ENCODE measurements at places on chromosomes 4 and X. TPM values are rescaled to one million over a fixed set of nuclear protein-coding genes. Genes with fewer than 3 reads are reported as not detected.

DNA sequence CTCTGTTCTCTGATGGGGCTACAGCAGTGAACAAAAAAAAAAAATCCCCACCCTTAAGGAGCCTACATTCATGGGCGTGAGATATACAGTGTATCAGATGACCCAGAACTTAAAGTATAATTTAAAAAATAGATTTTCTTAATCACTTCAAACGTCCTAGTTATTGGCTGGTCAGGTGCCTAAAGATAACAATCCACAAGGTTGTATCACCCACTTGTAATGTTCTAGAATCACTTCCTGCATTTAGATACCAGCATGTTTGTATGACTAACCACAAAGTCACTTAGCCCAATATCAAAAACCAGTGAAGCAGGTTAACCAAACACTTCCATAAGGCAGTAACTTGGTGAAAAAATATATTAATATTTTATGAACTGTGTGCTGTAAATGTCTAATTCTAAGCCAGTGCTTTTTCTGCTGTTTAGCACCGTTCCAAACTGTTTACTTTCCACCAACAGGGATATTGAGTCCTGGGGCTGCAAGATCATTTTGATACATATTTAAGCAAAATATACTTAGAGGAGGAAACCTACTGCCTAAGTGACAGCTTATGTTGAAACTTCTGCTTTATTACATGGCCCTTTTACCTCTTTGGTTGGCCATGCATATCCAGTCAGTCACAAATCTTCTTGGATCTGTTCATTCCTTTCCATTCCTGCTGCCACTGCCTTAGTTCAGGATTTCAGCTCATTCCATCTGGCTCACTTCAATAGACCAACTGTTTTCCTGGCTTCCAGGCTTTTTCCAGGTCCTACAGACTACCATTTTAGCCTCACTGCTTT, 43.3 kb downstream of the CD40LG start:
- no peak for DNase-seq

DNA sequence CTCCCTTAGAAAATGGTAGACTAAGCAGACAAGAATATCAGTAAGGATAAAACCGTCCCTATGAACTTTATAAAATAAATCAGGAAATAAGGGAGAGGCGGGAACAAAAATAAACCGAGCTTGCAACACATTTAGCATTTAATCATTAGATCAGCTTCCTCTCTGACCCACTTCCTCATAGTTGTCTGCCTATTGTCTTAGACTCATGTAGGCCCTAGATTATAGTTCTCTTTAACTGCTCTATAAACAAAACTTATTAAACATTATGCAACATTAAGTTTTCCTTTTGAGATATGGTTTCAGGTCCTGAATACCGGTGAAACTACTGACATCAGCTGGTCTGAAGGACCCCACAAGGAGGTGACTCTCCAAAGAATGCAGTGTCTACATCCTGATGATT, 15.8 kb upstream of the SRD5A3 start:
- DNase-seq, result no peak

GRCh38 chr4:84579403-84579776, 3.5 kb upstream of the CDS1 start:
- no peak for DNase-seq

DNA sequence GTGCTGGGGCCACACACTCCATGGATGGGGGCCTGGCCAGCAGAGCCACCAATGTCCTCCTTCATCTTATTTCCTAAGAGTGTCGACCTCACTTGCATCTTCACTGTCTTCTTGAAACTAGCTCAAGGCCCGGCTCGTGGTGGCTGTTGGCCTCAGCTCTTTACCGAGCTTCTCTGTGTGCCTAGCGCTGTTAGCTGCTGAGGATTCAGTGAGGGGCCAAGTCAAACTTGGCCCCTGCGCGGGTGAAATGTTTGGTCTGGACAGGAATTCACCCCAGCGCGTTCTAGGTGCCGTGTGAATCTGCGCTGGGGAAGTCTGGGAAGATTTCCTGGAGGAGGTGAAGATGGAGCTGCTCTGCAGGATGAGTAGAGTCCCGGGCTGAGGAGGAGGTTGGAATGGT, 8.5 kb downstream of the SORCS2 start:
- DNase-seq, result no peak

- no peak for DNase-seq
Observed at GRCh38 chrX:33086886-33087285, 124.5 kb downstream of the DMD start.

DNA sequence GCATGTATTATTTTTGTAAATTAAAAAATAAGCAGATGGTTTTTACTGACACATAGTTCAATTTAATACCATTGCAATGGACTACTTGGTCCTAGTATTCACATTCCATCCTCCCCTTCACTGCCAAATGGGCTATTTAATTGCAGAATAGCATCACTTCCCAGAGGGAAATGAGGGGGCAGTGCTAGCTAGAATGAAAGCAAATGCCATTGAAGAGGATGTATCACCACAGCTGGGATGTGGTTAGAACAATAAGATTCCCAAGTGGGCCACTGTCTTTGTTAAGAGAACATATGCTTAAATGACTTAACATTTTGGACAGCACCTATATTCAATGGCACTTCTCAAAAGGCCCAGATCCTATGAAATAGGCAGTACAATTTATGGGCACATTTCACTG, 224.7 kb downstream of the RBMX2 start:
- no peak for DNase-seq

- DNase-seq, result no peak
Observed at GRCh38 chr4:54217642-54218495, 11.2 kb upstream of the PDGFRA start.

DNA sequence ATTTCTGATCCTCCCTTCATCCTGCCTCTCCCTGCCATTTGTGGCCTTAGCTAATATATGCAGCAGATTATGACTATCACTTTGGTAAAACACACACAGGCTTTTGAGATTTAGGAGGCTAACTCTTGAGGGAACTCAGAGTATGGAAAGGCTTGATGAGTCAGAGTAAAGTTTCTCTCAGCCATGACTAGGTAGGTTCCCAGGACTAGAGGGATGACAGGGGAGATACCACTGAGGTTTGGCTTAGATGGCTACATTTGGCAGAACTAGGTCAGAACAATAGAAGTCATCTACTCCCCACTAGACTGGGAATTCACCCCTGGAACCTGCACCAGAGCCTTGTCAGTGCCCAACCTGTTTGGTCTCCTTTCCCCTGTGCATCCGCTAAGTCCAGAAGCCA, 585.7 kb downstream of the TLL1 start:
- no peak for DNase-seq

GRCh38 chr4:81609844-81610243, 138.1 kb upstream of the RASGEF1B start:
- no peak for DNase-seq

The MAGEA2 gene
- not detected for total RNA-seq

The ODAPH gene
- total RNA-seq, result 0.29 TPM

The ITIH6 gene
- not detected for total RNA-seq

Measured in T-helper 17 cell (primary cell).